ENCODE measurements at places on chromosomes 4 and X.

DNA sequence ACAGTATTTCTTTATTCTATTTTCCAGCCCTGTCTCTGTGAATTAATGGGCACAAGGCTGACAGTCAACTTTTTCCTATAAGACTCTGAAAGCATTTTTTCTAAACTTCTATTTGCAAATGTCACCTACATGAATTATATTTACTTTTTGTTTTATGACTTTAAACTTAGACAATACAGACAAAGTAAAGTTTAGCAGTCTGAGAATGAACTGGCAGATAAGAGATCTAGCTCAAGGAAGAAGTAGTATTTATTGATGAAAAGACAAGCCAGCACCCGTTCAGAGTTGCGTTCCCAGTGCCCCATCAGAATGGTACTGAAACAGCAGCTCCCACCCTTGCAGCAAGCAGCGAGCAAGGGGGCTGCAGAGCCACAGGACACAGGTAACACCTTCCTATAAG, 148.5 kb downstream of the FAM13A start:
- no peak for DNase-seq

- DNase-seq, result no peak
Observed at GRCh38 chr4:68272380-68272779, 26.9 kb upstream of the TMPRSS11B start.

DNA sequence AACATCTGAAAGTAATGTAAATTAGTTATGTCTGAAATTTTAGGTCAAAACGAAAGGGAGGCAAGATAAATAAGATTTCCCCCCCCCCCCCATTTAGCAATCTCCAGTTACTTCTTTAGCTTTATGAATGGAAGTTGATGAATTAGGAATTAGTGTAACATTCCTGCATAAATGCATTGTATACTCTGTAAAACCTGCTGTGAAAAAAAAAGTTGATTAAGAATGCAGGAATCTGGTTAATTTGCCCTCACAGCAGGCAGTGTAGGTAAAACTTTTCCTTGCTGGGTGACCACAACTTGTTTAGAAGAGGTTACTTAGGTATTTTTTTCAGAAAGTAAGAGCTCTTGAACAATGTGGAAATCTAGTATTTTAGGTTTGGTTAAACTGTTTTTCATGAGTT, 15.3 kb downstream of the LARP7 start:
- no peak for DNase-seq

GRCh38 chr4:100742045-100742444, 224.2 kb upstream of the EMCN start:
- no peak for DNase-seq

- no peak for DNase-seq
Observed at GRCh38 chr4:29549342-29549741, 1170.8 kb upstream of the PCDH7 start.
